ENCODE measurements at places on chromosomes 3 and 15.

DNA sequence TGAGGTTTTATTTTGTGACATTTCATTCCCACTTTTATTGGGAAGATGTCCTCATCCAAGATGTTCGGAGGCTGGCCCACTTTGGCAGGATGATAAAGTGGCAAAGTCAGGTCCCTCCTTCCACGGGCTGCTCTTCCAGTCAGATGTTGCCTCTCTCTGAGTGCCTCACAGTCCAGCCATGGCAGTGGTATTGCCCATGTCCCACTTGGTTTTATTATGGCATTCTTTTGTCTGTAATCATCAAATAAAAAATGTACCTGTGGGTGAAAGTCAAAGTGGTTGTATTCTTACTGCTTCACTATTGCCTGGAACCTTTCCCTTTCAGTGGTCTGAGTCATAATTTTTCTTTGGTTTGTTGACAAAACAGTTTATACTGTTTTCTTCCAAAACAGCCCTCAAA, 20.2 kb downstream of the ARNT2 start:
- DNase-seq, result no peak

DNA sequence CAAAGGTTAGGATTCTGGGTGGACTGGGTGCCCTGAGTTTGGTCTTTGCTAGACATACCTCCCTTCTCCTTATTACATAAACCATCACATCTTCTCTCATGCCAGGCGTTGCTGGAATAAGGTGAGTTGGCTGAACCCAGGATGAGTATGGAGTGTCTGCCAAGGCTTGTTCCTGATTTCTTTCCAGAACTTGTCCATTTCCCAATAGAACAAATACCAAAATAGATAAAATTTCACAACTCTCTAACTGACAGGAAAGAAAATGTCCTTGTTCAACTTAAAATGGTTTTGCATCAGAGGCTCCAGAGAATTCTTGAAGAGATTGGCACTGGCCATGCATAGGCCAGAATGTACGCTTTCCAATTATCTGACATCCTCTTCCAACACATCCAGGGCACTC, 291.9 kb downstream of the IGSF11 start:
- DNase-seq, result no peak

- DNase-seq, result no peak
Measured at GRCh38 chr15:74451861-74452835, 8.8 kb downstream of the UBL7 start.

GRCh38 chr3:101119535-101119934, 126.3 kb upstream of the ABI3BP start:
- DNase-seq, result no peak

GRCh38 chr15:49423021-49423420, at the start of gene FGF7:
FGF7 (plus strand) TSS chr15:49423242; CDS start chr15:49424298, 1,056 bp downstream.
- no peak for DNase-seq

Data from activated CD8-positive, alpha-beta memory T cell treated with anti-CD3 and anti-CD28 coated beads, Interleukin-2, amount 50 U/mL, for 48 hours (primary cell).